NCI-H1105 treated with DMSO at 0.1 percent for 48 hours (cell line): ENCODE measurements at places on chromosomes 13 and 19.
A peak's percentile ranks its signal among the peaks of the same experiment; 100 is the strongest.

- no peak for DNase-seq
Observed at GRCh38 chr19:12544401-12544876, 6.8 kb downstream of the ZNF564 start.

GRCh38 chr13:105341256-105341655 is 1194.2 kb downstream of the EFNB2 start:
- DNase-seq, result no peak

- DNase-seq, result peak; percentile 9
Observed at GRCh38 chr13:77584106-77584505, 48.6 kb downstream of the SCEL start.

DNA sequence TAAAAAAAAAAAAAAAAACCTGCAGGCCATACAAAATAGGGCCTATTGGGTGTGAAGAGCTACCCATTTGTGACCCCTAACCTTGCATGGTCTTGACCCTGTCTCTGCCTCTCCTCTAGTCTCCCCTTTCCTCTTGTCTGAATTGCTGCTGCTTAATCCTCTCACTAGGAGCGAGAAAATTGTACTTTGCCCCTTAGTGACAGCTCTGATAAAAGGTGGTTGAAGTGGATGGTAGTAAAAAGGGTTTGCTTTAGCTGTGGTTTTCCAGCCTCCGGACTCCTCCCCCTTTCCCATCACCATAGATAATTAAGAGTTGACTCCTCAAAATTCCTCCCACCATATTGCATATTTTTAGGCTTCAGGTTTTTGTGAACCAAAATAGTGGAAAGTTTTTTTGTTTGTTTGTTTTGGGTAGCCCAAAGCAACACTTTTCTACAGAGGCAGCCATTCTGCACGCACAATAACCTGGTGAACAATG is 23.5 kb downstream of the ACTN4 start:
- DNase-seq, result no peak

DNA sequence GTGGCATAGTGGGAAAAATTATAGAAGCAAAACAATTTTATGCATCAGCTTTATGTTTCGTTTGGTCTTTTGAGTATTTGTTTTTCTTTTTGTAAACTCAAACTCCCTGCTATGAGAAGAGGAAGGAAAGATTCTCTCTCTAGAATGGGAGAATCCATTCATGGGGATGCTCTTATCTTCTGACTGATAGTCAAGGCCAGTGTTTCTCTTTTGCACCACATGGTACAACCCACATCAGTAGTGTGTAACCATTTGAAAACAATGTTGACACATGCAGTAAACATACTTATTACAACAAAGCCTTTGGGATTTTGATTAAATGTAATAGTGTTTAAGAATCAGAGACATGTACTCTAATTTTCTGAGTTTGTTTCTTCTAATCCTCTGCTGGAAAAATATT is 490.5 kb downstream of the MYO16 start:
- no peak for DNase-seq

DNA sequence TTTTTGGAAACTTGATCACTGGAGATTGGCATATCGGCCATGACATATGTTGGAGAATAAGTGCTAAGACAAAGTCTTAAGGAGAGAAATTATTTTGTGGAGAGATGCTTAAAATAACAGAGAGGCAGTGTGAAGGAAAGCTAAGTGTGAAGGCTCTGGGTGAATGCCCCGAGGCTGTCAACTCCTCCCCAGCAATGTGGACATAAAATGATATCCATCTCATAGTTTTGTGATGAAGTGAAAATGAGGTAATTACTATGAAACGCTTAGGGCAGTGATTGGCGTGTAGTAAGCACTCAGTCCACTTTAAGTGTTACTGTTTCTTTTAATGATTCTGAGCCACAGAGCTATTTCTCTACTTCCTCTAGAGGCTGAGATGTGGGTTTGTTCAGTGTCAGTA is 195.8 kb upstream of the KLF12 start:
- no peak for DNase-seq

- no peak for DNase-seq
Observed at GRCh38 chr19:57934820-57935665, at the start of gene ZNF418. TSS of gene ZNF418 (minus strand) at chr19:57935402. CDS start at chr19:57933822, 1,580 bp downstream.

DNA sequence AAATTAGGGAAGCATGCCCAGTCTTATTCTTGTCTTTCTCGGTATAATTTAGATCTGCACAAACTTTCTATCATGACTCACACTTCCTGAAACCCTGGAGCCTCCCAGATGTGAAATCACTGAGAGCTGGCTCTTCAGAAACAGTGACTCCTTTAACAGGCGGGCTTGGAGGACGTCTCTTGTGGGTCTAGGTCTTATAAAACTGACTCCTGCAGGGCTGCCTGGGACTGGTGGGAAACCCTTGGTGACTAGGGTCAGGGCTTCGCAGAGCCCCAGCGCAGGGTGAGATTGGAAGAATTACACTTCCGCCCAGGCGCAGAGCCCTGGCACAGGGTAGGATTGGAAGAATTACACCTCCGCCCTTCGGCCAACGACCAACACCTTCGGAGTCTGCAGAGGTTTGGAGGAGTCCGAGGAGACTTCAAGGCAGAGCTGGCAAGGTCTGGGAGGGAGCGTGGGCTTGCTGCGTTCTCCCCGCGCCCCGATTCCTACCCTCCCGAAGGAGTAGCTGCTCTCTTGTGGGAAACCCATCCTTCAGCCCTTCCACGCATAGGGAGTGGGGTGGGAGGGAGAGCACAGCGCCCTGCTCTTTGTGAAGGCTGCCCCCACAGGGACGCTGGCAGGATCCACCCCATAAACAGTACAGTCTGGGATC is 43.4 kb upstream of the MAP3K10 start:
- no peak for DNase-seq

- no peak for DNase-seq
Observed at GRCh38 chr13:89568746-89569145, 1778.7 kb upstream of the MIR17HG start.

GRCh38 chr19:11461453-11461852 is 19.4 kb downstream of the ELAVL3 start:
- DNase-seq, result no peak

DNA sequence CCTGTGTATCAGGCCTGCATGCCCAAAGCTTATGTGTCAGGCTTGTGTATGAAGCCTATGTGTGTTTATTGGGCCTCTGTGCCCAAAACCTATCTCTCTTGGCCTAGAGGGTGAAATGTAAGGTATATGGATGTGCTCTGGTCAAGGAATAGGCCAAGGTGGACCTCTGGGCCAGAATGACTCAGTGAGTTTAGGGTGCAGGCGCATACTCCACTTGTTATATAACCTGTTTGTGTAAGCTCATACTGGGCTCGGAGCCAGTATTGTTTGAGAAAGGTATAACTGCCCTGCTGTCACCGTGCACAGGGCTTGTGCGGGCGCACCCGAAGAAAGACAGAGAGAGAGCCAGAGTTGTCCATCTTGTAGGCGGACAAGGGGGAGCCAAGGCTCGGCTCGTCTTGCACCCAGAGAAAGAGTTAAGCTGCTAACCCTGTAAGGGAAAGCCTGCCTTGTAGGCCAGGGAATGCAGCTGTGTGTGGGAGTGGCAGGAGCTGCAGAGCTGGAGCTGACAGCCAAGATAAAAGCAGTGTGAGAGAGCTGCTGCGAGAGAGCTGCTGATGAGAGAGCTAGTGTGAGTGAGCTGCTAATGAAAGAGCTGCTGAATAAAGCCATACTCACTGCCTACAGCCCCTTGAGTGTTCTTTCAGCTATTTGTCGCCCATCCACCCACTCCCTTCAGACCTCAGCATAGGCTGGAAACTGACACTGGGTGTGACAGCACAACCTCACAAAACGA is 43.4 kb upstream of the N4BP2L1 start:
- no peak for DNase-seq

DNA sequence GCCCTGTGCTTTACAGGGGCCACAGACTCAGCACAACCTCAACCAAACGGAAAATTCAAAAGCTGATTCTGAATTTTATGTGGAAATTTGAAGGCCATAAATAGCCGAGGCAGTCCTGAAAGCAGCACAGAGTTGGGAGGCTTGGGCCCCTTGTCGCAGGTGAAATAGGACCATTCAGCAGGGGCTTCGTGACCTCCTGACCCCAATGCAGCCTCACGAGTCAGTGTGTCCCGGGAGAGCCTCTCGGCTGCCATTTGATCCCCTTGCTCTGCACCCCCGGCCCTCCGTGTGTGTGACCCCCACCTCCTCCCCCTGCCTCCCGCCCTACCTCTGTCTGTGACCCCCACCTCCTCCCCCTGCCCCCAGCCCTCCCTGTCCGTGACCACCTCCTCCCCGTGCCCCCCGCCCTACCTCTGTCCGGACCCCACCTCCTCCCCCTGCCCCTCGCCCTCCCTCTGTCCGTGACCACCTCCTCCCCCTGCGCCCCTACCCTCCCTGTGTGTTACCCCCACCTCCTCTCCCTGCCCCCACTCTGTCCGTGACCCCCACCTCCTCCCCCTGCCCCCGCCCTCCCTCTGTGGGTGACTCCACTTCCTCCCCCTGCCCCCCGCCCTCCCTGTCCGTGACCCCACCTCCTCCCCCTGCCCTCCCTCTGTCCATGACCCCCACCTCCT is 41.7 kb upstream of the TFDP1 start:
- DNase-seq, result no peak

- DNase-seq, result no peak
Observed at GRCh38 chr19:3672575-3672948, 27.7 kb downstream of the PIP5K1C start.
